Endodermal cell (in vitro differentiated cells): ENCODE measurements at places on chromosomes 7 and 10.

- peak; percentile 53 for DNase-seq
These were observed 62.5 kb downstream of the MCU start for GRCh38 chr10:72754275-72755032.

GRCh38 chr7:43522406-43523156, 60.3 kb upstream of the STK17A start:
- DNase-seq = no peak

DNA sequence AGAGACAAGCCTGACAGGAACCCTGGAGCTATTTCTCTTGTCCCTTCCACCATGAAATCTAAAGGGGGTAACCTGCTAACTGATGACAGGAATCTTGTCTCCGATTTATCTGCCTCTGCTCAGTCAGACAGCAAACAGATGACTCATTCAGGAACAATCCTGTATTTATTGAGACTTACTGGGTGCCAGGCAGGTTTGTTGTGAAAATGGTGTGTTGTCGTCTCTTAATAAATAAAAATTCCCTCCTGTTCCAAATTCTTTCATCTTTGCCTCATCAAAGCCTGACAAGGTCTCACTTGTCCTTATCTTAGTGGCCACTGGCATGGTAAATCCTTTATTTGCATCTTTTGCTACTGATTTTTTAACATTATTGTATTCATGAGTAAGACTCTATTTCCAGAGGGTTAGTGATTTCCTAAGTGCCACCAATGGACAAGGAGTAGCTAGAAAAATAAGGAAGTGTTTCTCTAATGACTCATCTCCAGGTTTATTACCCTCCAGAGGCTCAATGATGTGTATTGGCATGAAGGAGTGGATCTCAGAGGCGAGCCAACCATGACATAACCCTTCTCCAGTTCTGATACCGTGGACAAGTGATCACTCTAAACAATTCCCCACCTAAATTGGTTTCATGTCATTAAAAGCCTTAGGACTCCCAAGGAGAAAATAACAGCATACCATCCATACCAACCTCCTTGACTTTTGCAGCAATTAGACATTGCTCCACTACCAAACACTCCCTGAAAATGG, 724.0 kb downstream of the GRID1 start:
- peak; percentile 59 for DNase-seq

- no peak for DNase-seq
These were observed 9.3 kb downstream of the SMO start for GRCh38 chr7:129197771-129198170.

DNA sequence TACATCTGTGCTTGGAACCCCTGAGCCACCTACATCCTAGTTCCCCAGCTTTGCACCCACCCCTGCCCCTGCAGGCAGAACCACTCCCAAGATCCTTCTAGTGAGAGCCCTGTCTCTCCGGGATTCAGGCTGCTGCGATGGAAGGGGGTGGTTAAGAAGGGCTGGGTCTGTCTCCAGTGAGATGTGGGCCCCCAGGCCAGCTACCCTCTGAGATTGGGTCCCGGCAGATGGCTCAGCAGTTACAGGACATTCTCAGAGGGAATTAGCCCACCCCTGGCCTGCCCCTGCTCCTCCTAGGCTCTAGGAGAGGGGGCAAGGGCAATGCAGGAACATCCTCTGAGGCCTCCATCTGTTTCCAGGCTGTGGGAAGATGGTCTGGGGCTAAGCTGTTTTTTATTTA, 27.7 kb downstream of the SLC29A3 start:
- no peak for DNase-seq

GRCh38 chr10:104297697-104298660, 29.0 kb downstream of the GSTO2 start:
- DNase-seq = peak; percentile 94

GRCh38 chr10:90398566-90398965, 459.3 kb downstream of the HTR7 start:
- DNase-seq = no peak

DNA sequence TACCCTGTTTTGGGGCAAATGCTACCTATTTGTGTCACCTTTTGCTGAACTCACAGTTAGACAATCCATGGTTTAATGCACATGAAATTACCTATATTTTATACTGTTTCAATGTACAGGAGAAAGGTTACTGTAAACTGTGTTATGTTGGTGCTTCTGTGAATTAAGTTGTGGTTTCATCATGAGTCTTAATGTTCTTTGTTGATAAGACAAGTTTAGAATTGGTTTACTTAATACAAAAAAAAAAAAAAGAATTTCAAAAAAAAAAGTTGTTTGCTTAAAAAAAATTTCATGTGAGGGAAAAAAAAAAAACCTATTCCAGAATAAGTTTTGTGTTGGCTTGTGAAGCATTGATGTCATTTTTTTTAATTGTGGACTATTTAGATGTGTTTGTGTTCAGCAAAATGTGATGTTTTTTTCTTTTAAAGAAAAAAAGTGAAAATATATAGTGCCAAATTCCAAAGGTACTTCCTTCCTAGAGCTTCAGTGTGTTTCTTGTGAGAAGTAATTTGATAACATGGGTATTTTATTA, 280.3 kb downstream of the USP6NL start:
- no peak for DNase-seq
